Glomerular endothelial cell (primary cell): ENCODE measurements at places on chromosomes 1 and 21. TPM values are rescaled to one million over a fixed set of nuclear protein-coding genes. Genes with fewer than 3 reads are reported as not detected.

DNA sequence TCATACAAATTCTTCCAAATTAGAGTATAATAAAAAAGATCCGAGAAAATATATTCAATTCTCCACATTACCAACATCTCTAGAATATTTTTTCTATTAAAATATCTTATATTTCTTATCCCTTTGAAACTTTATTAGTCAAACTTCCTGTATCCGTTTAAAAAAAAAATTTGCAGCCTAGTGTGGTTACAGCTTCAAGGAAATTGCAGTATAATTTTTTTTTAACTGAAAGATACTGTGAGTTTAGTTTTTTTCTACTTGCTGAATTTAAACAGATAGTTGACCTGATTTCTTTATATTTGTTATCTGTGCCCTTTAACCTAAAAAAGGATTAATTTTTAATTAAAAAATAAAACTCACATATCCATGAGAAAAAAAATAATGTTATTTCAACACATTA is 1.5 kb downstream of the RGS18 start:
- no peak for DNase-seq

GRCh38 chr21:31489726-31490125 is 145.7 kb upstream of the TIAM1 start:
- DNase-seq = no peak

- no peak for DNase-seq
These were observed 116.6 kb downstream of the NTMT2 start for GRCh38 chr1:170262276-170262939.

The SERPINC1 gene
- 0.18 TPM in 1 of 2 replicates, not detected in the other for total RNA-seq
